ENCODE measurements at places on chromosomes 12 and 14.

GRCh38 chr12:4947253-4947652 is 37.5 kb downstream of the KCNA1 start:
- DNase-seq = no peak

DNA sequence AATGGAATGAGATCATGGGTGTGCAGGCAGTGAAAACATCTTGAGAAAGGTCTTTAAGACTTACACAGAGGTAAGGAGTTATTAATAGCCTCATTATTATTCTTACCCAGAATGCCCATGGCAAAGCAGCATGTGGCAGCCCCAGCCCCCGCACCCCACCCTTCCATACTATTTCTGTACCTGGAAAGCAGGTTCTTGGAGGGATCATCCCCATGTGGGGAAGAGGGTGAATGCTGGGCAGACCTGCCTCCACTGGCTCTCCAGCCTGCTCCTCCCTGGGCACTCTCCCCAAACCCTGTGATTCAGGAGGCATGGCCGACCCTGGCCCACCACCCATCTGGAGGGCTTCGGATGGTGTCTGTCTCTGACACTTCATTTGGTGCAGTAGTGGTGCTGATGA is 28.3 kb downstream of the NPC2 start:
- DNase-seq = no peak

DNA sequence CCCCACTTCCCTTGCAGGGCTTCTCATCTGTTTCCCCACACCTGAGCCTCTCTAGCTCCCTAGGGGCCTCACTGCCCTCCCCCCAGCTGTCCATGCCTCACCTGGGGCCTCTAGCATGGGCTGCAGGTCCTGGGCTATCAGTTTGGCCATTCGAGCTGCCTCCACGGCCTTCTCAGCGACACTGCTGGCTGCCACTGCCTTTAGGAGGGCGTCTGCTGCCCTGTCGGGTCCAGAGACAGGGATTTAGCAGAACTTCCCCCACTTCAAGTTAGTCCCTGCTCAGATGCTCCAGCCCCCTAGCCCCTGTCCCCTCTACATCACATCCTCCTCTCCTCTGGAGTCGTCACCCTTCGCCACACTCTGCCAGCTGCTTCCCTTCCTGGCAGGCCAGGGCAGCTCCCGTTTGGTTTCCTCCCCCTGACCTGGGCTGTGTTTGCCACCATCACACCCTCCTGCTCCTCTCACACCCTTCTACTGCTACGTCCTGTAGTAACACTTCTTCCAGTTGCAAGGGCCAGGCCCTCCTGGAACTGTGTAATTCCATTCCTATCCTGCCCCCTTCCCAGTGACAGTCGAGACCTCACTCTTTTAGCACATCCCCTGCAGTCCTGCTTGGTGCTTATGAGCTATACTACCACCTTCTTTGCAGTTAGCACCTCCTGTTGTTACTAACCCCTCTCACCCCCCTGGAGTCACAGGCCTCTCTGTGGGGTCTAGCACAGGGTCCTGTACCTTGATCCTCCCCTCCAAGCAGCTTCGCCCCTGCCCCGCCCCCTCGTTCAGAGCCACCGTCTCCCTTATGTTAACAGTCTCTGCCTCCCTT is 4.3 kb upstream of the AP1G2 start:
- DNase-seq = no peak

DNA sequence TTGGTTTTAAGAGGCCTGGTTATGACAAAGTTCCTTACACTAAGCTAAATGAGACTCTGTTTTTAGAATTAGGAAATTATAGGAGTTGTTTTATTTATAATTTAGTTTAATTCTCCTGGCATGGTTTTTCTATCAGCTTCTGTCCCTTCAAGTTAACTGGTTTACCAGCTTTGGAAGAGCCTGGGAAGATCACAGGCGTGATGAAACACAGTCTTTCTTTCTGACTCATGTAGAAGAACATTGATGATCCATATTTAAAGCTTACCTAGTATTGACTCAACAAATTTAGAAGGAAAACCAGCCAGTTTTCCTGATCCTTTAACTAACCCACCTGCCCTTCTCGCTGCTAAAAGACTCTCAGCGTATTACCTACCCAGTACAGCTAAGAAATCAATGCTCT is 155.2 kb downstream of the TGFB3 start:
- no peak for DNase-seq

DNA sequence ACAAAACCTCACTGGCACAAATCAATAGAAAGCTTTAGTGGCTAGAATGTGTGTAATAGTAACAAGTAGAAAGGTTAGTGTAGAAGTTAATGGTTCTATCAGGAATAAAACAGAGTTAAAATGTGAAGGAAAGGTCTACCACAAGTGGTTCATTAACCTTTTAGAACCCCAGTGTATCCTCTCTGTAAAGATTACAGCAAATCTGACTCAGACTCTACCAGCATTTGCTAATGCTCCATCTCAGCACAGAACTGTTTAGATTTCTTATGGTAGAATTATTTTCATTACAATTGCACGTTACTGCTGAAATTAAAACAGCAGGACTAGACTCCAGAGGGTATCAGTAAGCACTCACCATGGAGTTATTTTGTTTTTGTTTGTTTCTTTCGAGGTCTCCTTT is 609.0 kb upstream of the LMO3 start:
- no peak for DNase-seq

- DNase-seq = no peak
These were observed at the start of gene WNT1 for GRCh38 chr12:48978291-48978740. TSS of gene WNT1 (plus strand) at chr12:48978322. CDS start at chr12:48978651, 329 bp downstream.

DNA sequence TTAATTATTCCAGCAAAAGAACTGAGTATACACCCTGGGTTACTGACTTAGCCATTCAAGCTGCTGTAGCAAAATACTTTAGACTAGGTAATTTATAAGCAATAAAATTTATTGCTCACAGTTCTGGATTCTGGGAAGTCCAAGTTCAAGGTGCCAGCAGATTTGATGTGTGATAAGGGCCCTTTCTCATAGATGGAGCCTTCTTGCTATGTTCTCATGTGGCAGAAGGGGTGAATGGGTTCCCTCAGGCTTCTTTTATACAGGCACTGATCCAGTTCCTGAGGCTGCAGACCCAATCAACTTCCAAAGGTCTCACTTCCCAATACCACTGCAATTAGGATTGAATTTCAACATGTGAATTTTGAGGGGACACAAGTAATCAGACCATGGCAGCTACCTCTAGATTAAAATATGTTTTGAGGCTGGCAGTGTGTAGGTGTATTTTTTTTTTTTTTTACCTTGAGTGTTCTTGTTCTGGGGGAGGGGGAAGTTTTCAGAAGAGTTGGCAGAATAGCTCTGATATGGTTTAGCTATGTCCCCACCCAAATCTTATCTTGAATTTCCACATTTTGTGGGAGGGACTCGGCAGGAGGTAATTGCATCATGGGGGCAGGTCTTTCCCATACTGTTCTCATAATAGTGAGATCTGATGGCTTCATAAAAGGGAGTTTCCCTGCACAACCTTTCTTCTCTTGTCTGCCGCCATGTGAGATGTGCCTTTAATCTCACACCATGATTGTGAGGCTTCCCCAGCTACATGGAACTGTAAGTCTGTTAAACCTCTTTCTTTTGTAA is 178.2 kb downstream of the RASSF9 start:
- DNase-seq = no peak

DNA sequence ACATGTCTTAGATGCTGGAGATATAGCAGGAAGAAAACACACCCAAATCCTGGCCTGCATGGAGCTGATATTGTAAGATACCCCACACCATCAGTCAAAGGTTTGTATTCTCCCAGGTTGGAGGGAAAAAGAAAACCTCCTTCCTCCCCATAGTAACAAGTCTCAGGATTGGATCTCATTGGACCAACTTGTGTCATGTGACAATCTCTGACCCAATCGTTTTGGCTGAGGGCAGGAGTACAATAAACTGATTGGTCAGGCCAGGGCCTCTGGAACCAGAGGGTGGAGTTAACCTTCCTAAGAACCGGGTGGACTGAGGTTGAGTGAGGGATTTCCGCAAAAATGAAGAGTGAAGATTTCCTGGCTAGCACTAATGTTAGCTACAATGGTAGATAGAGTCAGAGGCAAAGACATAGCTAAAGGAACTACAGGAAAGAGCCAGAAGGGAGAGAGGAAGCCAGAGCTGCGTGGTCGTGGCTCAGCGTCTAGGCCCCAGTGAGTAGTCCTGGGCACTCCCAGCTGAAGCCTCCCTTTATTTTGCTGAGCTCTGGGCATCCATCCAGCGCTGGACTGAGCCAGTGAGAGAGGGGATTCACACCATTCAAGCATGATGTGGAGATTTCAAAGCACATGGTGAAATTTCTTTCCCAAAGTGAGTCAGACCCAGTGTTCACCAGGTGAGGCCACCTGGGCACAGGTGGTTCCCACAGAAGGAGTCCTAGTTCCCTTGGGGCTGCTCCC is 219.9 kb downstream of the AACS start:
- no peak for DNase-seq

GRCh38 chr14:81669308-81669707 is 135.7 kb upstream of the SEL1L start:
- DNase-seq = no peak
